ENCODE measurements at places on chromosomes 2 and 18. TPM values are rescaled to one million over a fixed set of nuclear protein-coding genes. Genes with fewer than 3 reads are reported as not detected.

DNA sequence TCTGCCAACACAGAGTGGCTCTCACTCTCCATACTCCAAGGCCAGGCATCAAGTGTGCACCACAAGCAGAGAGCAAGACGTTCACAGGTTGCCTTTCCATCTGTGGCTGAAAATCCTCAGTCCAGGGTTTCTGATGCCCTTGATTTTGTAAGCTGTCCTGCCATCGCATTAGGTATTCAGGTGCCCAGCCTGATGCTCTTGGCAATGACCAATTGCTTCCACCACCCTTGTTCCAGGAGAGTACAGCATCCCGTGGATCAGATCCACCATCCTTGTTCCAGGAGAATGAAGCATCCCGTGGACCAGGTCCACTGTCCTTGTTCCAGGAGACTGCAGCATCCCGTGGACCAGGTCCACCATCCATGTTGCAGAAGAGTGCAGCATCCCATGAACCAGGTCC is 133.4 kb upstream of the GPC1 start:
- no peak overlapping the region for H3K4me3 ChIP-seq
- H3K36me3 ChIP-seq = no peaks in the 10 kb centered on the region
- peaks cover 37% of the 10 kb centered on the region for H3K27me3 ChIP-seq
- no peaks in the 10 kb centered on the region for H3K4me1 ChIP-seq
- DNase-seq = no peak

DAW1 gene
- total RNA-seq = 1.8 TPM

EGR4 gene
- not detected for total RNA-seq

HOXD13 gene
- total RNA-seq = not detected

DNA sequence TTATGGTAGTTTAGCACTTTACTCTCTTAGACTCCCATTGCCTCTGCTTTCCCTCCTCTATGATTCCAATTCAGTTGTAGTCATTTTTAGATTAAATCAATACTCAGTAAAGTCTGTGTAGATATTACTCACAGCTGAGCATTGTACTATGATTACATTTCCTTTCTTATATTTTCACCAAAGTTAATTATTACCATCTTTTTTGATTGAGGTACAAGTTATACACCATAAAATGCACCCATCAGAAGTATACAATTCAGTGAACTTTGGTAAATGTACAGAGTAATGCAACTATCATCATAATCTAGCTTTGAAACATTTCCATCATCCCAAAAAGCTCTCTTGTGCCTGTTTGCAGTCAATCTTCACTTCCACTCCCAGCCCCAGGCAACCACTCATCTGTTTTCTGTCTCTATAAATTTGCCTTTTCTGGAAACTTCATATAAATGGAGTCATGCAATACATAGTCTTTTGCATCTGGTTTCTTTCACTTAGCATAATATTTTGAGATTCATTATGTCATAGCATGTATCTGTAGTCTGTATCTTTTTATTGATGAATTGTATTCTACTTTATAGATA is 30.2 kb upstream of the ETAA1 start:
- no peaks in the 10 kb centered on the region for H3K27me3 ChIP-seq
- no peak overlapping the region for H3K27ac ChIP-seq
- H3K36me3 ChIP-seq = no peaks in the 10 kb centered on the region
- no peaks in the 10 kb centered on the region for H3K4me1 ChIP-seq
- no peak overlapping the region for H3K4me3 ChIP-seq

LYG1 gene
- 0.78 TPM for total RNA-seq

DNA sequence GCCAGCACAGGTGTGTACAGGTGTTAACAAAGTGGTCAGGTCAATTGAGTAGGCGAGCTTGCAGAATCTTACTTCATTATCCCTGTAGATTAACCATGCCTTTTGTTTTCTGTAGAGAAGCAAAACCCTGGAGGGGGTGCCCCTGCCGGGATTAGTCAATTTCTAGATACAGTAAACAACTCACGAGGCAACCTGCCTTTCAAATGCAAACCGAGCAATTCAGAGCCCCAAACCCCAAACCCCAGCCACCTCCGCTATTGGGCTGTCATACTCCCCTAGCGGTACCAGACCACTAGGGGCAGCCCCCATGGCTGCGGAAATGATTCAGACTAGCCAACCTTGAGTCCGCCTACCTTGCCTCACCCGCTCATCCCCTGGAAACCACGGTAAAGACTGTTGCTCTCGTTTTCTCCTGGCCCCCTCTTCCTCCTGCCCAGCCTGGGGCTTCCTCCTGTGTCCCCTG is 61.4 kb upstream of the KIF5C start:
- no peak for DNase-seq
- H3K27me3 ChIP-seq = no peaks in the 10 kb centered on the region
- peak overlapping the region; percentile 81 for H3K27ac ChIP-seq
- peaks cover 21% of the 10 kb centered on the region for H3K4me1 ChIP-seq
- no peak overlapping the region for H3K4me3 ChIP-seq

DNA sequence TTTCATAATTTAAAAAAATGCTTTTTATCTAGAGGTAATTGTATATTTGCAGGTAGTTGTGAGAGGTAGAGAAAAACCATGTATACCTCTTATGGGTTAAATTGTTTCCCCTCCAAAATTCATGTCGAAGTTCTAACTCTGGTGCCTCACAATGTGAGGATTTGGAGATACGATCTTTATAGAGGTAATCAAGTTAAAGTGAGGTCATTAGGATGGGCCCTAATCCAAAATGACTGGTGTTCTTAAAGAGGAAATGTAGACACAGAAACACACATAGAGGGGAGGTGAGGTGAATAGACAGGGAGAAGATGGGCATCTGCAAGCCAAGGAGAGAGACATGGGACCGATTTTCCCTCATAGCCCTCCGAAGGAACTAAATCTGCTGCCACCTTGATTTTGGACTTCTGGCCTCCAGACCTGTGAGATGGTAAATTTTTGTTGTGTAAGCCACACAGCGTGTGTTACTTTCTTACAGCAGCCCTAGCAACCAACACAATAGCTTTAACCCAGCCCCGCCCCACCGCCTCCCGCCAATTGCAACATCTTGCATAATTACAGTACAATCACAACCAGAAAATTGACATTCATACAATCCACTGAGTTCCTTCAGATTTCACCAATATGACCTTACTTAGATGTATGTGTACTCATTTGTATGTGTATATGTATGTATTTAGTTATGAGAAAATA is 208.9 kb downstream of the MIB1 start:
- no peak overlapping the region for H3K27ac ChIP-seq
- no peak for DNase-seq
- no peaks in the 10 kb centered on the region for H3K36me3 ChIP-seq
- no peaks in the 10 kb centered on the region for H3K27me3 ChIP-seq
- H3K4me1 ChIP-seq = no peaks in the 10 kb centered on the region
- no peak overlapping the region for H3K4me3 ChIP-seq

- no peak overlapping the region for H3K4me3 ChIP-seq
- no peaks in the 10 kb centered on the region for H3K4me1 ChIP-seq
- no peak for DNase-seq
- no peak overlapping the region for H3K27ac ChIP-seq
- no peaks in the 10 kb centered on the region for H3K27me3 ChIP-seq
These were observed 168.1 kb downstream of the SETBP1 start for GRCh38 chr18:44848644-44849335.

- no peaks in the 10 kb centered on the region for H3K4me1 ChIP-seq
- no peak for DNase-seq
- H3K36me3 ChIP-seq = no peaks in the 10 kb centered on the region
- H3K27ac ChIP-seq = no peak overlapping the region
- no peaks in the 10 kb centered on the region for H3K27me3 ChIP-seq
- no peak overlapping the region for H3K4me3 ChIP-seq
These were observed 233.9 kb downstream of the SLC4A3 start for GRCh38 chr2:219861307-219861706.

ANO7 gene
- total RNA-seq = 6.5 TPM

NEU4 gene
- total RNA-seq = 0.92 TPM

- no peaks in the 10 kb centered on the region for H3K36me3 ChIP-seq
- DNase-seq = no peak
- no peaks in the 10 kb centered on the region for H3K4me1 ChIP-seq
- H3K27me3 ChIP-seq = no peaks in the 10 kb centered on the region
- H3K4me3 ChIP-seq = no peak overlapping the region
These were observed 419.2 kb downstream of the LRRTM4 start for GRCh38 chr2:77102927-77103326.

INPP5D gene
- 0.74 TPM for total RNA-seq

LCT gene
- total RNA-seq = not detected
